ENCODE measurements at places on chromosomes 3 and 15.

- DNase-seq, result peak; percentile 51
These were observed 955.7 kb downstream of the TUSC7 start for GRCh38 chr3:117665296-117665695.

DNA sequence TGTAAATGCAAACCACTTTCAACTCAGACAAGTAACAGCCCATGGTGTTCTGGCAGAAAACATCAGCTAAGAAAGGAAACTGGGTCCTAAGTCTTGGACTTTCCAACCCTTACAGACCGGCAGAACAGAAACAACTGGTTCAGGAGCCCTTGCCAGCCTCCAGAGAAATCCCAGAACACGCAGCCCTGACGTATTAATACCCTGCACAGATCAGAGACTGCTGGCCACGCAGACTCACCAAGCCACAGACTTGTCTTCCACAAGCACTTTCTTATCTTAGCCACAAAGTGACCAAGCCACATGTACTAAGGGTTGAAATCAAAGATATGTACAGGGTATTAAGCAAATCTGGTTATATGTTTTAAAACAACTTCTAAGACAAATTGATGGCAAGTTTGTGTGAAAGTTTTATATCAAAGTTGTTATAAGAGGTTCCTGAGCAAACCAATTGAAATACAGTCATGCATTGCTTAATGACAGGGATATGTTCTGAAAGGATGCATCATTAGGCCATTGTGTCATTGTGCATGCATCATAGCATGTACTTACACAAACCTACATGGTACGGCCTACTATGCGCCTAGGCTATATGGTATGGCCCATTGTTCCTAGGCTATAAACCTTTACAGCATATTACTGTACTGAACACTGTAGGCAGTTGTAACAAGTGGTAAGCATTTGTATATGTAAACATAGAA lies 36.8 kb downstream of the BTD start:
- DNase-seq, result no peak

- DNase-seq, result no peak
These were observed 69.5 kb upstream of the SNTN start for GRCh38 chr3:63582943-63583500.

GRCh38 chr3:45868650-45869049 lies 17.7 kb upstream of the CCR9 start:
- no peak for DNase-seq
